SK-N-MC (cell line): ENCODE measurements at places on chromosomes 3 and 15.

DNA sequence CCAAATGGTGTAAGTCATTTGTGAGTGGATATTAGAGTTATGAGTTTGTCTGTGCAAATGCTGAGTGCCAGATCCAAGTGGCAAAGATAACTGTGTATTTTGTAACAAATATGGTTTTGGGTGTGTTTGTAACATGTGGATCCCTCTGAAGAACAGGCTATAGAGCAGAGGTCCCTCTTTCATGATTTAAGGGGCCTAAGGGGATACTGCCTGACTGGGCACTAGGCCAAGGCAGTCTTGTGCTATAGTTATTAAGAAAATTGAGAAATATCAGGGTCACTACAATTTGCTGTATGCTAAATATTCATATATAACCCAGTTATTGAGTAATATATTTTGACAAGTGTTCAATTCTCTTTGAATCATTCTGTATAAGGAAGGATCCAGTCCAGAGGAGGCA lies 555.6 kb upstream of the RGMA start:
- no peak for DNase-seq

DNA sequence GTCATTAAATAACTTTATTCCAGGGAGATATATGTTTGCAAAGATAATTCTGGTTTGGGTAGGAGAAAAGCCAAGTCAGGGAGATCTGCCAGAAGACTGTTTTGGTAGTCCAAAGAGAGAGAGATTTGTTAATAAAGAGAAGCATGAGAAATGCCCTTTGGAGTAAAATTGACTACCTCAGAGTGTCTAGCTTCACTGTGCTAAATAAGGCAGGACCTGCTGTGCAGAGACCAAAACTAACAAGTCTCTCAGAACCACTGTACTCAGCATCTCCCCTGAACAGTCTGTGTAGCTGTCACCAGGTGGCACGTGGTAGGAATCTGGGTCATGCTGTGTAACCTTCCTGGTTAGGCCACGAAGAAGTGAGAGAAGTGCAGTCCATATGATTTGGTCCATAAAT lies 31.6 kb upstream of the SLC35G2 start:
- DNase-seq, result peak; percentile 32

- no peak for DNase-seq
Measured at GRCh38 chr3:78689378-78689777, 1078.4 kb downstream of the ROBO1 start.

DNA sequence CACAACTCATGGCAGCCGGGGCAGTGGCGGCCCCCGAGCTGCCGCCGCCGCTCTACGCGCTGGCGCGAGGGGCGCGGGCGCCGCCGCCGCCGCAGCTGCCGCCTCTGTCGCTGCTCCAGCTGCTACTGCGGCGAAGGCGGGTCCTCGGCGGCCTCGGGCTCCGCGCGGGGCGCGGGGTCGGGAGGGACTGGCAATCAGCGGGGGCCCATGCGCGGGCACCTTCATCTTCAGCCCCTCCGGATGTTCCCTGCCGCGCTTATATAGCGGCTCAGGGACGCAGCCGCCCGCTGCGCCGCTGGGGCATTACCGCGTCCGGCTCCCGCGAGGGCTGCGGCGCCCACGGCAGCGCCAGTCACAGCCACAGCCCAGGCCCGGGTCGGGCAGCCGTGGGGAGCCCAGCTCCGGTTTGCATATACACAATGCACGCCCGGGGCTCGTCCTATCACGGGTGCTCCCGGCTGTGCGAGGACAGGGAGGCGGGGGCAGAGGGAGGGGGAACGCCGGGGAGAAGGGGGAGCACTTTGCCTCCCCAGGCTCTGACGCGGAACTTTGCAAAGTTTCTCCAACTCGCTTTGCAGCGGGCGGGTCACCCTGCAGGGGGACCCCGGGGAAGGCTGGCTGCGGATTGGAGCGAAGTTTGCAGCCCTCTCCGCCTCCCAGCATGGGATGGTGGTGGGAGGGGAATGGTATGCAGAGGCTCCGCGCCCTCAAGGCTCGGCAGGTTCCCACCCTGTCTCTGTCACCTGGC lies at the start of gene VGLL3:
TSS of gene VGLL3 (minus strand) at position 416 of the 748 bp plus-strand sequence. CDS start at position 10, 406 bp downstream.
- no peak for DNase-seq

- DNase-seq, result no peak
Measured at GRCh38 chr15:40789999-40790398, 16.9 kb upstream of the ZFYVE19 start.

DNA sequence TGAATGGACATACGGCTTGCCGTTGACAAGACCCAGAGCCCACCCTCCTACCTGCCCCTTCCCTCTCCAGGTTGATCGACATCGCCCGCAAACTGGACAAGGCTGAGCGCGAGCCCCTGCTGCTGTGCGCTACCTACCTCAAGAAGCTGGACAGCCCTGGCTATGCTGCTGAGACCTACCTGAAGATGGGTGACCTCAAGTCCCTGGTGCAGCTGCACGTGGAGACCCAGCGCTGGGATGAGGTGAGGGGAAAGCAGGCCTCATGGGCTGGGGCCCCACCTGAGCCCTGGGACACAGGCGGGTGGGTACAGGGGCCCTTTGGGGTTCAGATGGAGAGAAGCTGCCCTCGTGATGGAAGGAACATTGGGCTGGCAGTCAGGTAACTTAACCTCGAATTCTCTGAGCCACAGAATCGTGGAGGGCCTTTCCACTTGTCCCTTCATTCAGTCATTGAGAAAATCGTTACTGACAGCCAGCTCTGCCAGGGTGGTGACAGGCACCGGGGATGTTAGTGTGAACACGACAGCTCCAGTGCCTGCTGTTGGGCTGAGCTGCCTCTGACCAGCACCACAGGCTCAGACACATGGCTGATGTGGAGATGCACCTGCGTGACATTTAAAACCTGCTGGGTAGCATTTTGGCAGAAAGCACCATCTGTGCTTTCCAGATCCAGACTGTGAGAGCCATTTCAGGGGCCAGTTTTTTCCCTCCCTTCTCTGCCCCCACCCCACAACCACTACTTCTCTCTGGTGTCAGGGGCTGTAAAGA lies 25.6 kb upstream of the RHO start:
- no peak for DNase-seq

DNA sequence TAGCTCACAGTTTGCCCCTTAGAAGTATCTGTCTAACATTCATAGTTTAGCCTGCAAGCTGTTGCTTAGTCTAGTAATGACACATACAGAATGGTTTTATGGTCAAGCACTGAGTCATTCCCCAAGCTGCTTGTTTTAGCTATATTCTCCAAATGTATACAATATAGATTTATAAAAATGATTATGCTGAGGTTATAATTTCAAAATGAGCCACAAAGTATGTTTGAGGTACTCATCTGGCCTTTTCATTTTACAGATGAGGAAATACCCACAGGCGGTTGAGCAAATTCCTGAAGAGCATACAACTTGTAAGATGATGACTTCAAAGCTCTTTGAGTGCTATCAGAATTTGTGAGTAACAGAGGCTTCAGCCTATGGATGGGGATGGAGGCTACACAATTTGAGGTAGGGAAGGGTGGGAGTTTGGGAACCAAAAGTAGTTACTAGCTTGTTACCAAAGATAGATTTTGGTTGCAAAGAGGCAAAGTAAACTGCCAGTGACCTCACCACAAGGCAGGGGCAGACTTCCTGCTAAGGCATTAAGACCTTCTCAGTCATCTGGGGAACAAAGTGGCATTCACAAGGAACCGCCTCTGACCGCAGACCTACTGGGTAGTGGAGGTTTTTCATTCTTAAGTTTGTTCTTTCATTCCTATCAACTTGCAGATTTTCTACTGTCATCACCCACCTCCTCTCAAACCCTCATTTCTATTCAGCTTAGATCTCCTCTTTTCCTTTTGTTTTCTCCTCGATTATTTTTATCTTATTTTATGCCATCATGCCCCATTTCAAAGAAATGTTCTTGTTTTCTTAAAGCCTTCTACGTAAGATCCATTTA lies 257.2 kb upstream of the NECTIN3 start:
- DNase-seq, result no peak

DNA sequence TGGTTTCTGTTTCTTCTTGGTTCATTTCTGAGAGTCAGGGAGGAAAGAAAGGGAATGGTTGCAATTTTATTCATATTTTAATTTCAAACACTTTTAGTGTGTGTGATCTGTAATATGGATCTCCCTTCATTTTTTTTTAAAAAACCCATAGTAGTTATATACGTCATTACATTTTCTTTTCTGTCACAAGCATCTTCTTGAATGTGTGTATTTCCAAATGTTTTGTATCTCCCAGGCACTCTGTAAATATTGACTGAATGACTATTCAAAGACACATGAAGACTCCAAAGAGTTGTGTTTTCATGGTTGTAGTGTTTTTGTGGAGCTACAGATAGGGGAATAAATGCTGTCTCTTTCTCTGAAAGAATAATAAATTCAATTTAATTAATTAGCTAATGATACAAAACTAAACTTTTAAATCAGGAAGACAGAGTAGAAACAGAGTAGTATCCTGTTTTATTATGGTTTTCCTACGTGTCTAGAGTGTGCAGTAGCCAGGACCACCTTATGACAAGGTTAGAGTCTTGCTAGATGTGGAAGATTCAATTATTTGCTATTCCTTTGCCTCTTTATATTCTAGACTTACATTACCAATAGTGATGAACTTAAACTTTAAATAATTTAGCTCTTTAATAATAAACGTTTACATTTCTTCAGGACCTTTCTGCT lies 35.5 kb downstream of the NECTIN3 start:
- DNase-seq, result no peak

DNA sequence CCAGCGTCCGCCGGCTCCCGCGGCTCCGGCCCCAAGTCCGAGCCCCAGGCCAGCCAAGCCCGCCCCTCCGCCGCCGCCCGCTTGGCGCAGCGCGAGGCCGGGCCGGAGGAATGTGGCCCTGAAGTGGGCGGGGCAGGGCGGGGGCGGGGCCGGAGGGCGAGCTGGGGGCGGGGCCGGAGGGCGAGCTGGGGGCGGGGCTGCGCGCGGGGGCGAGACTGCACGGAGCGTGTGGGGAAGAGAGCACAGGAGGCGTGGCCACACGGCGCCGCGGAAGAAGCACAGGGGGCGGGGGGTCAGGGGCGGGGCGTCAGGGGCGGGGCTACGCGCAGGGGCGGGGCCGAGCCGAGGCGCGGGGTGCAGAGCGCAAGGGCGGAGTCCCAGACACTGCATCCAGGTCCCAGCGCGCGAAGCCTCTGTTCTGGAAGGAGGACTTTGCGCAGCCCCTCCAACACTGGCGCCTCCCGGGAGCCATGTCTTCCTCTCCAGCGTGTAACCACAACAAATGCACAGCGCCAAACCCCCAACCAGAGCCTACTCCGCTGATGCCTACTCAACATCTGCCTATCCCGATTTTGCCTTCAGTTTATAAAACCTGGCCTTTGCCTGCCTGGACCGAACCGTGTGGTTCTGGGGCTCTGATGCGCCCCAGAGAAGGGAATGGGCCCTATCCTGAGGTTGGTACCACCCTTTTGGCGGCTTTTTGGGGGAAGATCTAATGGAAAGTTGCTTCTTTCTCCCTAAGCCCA lies 105.5 kb downstream of the IQSEC1 start:
- peak; percentile 16 for DNase-seq

DNA sequence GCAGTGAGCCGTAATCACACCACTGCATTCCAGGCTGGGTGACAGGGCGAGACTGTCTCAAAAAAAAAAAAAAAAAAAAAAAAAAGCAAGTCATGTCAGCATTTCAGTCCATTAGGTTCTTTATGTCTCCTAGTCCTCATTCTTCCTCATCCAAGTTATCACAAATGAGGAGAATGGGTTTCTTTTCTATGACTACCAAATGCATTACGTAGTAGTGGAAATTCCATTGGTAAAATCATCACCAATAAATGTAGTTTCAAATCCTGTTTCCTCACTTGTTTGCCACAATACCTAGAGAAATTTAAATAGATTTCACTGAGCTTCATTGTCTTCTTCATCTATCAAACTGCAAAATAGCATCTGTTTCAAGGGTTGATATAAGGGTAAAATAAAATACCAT lies 317.6 kb upstream of the MME start:
- DNase-seq, result no peak
